ENCODE measurements at places on chromosomes 6 and 20.

- DNase-seq: no peak
These were observed 114.7 kb downstream of the SASH1 start for GRCh38 chr6:148457137-148457842.

DNA sequence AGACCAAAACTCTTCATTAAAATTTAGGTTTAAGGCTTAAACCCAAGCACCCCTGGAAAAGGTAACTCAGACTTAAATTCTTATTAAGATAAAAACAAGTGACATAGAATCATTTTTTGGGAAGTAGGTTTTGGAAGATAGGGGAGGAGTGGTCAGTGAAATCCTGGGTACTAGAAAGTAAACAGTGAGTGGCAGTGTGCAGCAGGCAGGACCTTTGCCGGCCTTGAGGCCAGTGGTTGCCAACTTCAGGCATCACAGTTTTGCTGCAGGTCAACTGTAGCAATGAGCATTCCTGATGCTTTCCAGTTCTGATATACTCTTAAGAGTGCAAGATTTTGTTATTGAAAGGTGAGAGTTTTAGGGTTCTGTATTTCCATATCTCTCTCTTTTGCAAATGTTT lies 69.3 kb upstream of the SUPT3H start:
- DNase-seq: no peak

GRCh38 chr6:89199579-89199978 lies 17.6 kb downstream of the GABRR1 start:
- DNase-seq: no peak

DNA sequence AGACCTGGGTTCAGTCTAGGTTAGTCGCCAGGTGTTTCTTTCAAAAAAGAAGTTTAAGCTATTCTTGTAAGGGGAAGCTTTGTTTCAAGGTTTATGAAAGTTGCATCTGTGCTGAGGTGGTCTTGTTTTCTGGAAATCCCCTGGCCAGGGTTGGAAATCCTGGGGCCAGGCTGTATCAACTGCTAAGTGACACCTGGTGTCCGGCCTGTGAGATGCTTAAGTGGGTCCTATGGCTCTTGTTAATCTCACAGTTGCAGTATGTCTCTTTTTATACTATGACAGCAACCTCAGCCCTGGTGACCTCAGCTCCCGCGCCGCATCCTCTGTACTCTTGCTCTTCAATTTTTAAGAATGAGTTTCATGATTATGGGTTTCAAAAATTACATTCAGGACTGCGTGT lies 72.0 kb downstream of the CHMP4B start:
- DNase-seq: no peak

DNA sequence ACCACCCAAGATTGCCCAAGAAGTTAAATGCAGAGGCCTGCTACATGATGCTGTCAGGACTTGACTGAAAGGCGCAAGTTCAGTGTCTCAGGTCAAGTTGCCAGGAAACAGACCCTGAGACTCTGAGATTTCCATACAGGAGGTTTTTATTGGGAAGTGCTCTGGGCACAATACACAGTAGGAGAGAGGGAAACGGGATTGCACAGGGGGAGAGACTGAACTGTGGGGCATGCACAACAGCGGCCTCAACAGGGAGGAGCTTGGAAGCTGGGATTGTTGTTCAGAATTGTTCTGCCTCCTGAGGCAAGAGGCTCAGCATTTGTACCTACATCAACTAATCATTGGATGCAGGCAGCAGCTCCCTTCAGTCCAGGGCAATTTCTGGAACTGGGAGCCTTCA lies 6.7 kb downstream of the STX11 start:
- DNase-seq: no peak

DNA sequence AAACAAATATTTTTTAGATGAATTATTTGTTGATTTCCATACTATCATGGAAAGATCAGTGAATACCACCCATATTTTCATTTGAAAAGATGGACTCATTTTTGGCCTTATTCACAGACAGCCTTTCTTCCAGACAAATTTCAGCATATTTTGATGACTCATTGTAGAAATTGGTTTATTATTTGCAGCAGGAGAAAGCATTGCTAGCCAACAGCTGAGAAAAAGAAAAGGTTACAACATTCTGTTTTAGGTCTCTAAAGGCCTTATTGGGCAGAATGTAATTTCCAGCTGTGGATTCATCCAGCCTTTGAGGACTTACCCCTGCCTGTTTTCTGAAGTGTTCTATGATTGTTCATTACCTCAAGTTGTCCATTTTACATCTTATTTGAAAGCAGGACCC lies 201.9 kb downstream of the PLCB4 start:
- DNase-seq: no peak

DNA sequence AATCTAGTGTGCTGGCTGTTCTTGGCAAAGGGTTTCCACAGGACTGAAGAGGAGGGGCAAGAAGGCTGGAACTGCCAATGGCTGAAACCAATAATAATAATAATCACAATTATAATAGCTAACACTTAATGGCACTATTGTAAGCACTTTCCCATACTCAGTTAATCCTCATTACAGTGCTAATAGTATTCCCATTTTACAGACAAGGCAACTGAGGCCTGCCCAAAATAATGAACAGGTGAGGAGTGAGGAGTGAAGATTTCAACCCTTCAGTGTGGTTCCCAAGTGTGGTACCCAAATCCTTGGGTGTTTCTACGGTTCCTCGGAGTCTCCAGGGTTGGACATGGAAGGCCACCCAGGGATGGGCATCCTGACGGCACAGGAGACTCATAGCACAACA lies 69.9 kb downstream of the TRERF1 start:
- DNase-seq: no peak
